NCI-H1105 (cell line): ENCODE measurements at places on chromosomes 13 and 19.

DNA sequence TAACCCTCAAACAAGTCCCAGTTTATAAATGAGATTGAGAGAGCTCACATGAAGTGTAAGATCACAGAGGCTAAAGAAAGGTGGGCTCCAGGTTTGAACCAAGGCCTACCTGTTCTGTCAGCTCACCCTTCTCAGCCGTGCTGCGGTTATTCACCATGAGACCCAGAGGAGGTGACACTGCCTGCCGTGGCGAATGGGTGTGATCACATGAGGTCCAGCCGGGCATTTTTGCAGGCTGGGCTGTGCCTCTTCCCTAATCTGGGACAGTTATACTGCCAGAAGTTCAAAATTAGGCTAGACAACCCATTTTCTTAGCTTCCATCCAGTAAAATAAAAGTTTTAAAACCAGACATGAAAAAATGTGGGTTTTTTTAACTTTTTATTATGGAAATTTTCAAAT is 146.8 kb downstream of the FOXO1 start:
- no peak for DNase-seq

GRCh38 chr19:14772467-14772866 is 5.9 kb downstream of the ADGRE2 start:
- no peak for DNase-seq

DNA sequence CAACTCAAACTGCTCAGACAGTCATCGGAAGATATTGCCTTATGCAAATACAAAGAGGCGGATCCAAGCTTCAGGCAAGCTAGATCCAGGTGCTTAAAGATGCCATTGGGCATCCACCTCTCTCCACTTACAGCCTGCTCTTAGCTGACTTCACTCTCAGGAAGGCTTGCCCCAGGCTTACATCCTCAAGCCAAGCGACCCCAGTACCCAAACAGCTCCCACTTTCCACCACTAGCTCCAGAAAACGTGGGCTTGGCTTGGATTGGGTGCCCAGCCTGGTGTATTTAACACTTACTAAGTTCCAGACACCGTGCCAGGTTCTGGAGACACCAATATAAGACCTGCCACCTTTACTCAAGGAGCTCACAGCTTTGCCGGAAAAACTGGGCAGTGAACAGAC is 142.1 kb upstream of the VSTM2B start:
- no peak for DNase-seq

DNA sequence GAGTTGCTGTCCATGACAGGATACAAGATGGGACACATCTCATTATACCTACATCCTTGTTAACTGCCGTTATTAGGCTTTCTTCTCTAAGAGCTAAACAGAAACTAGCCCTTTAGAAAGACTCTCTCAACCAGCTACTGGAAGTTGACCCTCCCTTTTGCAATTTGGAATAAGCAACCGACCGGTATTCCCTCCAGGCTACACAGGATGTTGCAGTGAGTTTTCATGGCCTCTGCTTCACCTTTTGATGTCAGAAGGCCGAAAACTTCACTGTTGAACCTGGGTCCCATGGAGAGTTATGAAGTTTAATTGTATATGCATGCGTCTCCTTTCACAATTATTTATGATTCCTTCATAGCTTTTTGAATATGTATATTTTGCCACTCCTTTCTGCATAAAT is 1042.5 kb upstream of the SPRY2 start:
- DNase-seq = no peak

- DNase-seq = no peak
Measured at GRCh38 chr19:46610851-46611770, 10.0 kb downstream of the CALM3 start.
